ENCODE measurements at places on chromosomes 2 and 18. TPM values are rescaled to one million over a fixed set of nuclear protein-coding genes. Genes with fewer than 3 reads are reported as not detected.

- no peak for DNase-seq
Observed at GRCh38 chr2:37911296-37911873, 13.7 kb upstream of the RMDN2 start.

The ALKAL2 gene
- not detected for total RNA-seq

DNA sequence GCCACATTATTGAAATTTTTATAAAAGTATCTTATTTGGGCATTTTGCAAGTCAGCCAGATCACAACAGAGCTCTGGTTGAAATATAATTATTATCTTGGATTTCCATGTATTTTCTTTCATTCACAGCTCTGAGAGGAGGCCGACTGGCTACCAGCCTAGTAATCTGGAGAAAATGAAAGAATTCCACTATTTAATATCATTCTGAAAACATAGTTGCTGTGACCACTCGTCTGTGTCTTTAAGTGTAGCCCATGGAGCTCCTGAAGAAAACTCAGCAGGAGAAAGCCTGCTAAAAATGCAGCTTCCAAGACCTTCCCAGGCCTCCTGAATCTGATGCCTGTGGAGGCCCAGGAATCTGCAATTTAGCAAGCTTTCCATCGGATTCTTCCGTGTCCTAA lies 114.7 kb downstream of the SH3BP4 start:
- no peak for DNase-seq

DNA sequence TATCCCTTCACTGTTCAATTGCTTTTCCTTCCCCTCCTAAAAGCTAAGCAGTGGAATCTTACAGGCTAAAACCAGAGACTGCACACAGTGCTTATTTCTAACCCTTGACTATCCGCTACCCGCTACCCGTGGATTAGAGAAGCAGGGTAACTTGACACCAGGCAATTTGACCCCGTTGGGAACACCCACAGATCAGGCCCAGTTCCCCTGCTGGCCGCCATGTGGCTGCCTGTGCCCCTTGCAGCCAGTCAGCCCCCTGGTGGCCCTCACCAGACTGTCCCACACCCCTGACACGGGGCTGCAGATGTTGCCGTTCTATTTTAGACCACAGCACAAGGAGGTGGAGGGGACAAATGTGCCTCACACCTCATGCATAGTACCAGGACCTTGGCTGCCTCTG lies 74.8 kb downstream of the TXNL1 start:
- no peak for DNase-seq

The IL36G gene
- total RNA-seq, result not detected

DNA sequence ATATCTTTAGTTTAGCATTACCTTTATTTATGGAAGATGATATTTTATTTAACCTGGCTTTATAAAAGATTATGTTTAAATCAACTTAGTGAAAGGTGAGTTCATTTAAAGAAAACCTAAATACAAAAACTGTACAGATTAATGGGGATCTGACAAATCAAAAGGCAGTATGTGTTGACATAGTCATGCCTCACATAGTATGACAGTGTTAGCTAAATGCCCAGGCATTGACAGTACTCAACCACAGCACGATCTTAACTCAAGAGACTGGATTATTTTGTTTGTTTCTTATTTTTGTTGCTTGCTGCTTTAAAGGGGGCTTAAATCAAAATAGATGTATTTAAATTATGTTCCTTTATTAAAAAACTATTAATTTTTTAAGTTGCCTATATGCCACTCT lies 7.8 kb downstream of the DOK6 start:
- DNase-seq, result no peak

The DYNAP gene
- total RNA-seq, result not detected

The KCNK3 gene
- 2.7 TPM for total RNA-seq

DNA sequence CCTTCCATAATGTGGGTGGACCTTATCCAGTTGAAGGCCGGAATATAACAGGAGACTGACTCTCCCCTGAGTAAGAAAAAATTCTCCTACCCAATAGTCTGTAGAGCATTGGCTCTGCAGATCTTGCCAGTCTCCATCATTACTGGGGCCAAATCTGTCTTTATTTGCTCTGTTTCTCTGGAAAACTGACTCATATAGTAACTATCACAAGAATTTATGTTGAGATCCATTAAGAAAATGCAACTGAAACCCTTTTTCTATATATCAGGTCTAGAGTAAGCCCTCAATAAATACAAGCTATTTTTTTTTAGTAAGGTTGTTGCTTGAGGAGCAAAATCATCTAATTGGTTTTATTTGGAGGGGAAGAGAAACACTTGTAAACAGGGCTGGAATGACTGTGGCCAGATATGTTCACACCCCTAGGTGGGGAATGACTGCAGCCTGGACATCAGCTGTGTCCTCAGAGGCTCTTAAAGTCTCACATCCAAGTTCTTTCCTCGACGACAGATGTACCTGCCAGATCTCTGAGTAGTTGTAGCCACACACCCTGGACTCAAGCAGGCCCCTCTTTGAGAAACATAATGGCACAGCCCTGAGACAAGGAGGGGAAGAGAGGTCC lies 339.7 kb downstream of the TNS1 start:
- DNase-seq, result no peak

DNA sequence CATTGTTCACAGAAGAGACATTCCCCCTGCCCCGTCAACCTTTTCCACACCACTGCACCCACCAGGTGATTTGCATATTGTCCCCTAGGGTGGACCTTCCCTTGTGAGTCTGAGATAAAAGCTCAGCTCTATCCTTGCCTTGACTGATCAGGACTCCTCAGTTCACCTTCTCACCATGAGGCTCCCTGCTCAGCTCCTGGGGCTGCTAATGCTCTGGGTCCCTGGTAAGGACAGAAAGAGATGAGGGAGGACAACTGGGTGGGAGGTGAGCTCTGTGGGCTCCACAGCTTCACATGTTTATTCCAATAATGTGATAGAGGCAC lies 1160.1 kb downstream of the RPIA start:
- no peak for DNase-seq

The CFAP65 gene
- not detected for total RNA-seq

DNA sequence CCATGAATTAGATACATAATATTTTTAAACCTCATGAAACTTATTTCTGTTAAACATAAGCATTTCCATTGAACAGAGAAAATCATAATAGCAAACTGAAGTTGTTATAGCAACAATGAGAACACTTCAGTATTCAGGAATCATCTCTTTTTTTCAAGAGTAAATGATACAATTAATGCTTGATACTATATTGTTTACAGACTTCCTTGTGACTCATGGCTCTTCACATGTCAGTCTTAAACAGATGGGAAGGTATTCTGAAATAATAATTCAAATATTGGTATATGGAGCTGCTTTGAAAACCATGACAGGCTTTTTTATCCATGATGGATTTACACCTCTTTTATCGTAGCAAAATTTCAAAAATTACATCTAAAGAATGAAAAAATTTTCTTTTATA lies 226.5 kb upstream of the RBMS1 start:
- no peak for DNase-seq

DNA sequence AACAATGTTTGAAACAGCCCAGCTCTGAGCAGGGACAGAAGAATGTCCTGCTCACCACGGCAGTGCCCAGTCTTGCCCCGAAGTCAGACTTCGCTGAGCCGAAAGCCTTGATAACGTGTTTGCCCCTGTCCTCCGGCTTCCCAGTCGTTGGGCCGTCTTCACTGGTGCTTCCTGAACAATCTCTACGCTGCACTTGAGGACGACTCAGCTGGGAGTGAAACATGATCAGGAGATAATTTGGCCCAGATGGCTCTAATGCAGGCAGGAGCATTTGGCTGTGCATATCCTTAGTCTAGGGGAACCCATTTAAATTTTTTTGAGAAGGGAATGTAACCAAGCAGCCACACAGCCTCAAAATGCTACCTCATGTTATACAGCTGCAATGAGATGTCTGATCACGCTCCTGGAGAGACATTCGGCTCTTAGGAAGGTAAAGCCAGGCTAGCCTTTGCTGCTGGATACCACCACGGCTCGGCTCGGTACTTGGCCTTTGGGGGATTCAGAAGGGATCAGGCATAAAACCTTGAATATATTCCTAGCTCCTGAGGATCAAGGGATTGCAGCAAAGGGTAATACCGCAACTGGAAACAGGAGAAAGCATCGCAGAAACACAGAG lies 43.6 kb downstream of the FECH start:
- DNase-seq, result no peak

The KCTD1 gene
- 16.1 TPM for total RNA-seq

The CNDP1 gene
- total RNA-seq, result not detected

- peak; percentile 99 for DNase-seq
Observed at GRCh38 chr2:20051532-20052228, at the start of gene LAPTM4A. TSS of gene LAPTM4A (minus strand) at chr2:20051628. CDS start at chr2:20051520, 108 bp downstream.

DNA sequence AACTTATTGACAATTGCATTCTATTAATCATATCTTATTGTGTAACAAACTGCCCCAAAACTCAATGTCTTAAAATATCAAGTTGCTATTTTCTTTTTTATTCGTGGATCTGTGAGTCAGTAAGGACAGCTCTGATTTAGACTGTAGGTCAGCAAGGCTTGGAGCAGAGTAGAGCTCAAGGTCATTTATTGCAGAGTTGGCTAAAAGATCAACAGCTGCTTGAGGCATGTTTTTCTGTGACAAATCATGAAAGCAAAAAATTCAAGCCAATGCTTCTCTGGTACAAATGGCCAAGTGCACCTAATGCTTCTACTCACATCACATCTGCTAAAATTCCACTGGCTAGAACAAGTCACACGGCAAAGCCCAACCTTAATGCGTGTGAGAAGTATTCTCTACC lies 497.7 kb upstream of the LRATD1 start:
- DNase-seq, result no peak

- no peak for DNase-seq
Observed at GRCh38 chr2:37059841-37060240, 24.3 kb downstream of the HEATR5B start.

- DNase-seq, result no peak
Observed at GRCh38 chr2:46305187-46305586, 8.0 kb downstream of the EPAS1 start.

The MEP1B gene
- total RNA-seq, result not detected

The GPBAR1 gene
- total RNA-seq, result 1.8 TPM

- DNase-seq, result no peak
Observed at GRCh38 chr2:226031647-226032501, 632.4 kb downstream of the NYAP2 start.

GRCh38 chr18:62399781-62400308 lies 74.7 kb downstream of the TNFRSF11A start:
- no peak for DNase-seq

GRCh38 chr2:172445851-172446250 lies 18.5 kb downstream of the ITGA6 start:
- DNase-seq, result no peak

- no peak for DNase-seq
Observed at GRCh38 chr2:138831154-138831553, 51.0 kb upstream of the NXPH2 start.

DNA sequence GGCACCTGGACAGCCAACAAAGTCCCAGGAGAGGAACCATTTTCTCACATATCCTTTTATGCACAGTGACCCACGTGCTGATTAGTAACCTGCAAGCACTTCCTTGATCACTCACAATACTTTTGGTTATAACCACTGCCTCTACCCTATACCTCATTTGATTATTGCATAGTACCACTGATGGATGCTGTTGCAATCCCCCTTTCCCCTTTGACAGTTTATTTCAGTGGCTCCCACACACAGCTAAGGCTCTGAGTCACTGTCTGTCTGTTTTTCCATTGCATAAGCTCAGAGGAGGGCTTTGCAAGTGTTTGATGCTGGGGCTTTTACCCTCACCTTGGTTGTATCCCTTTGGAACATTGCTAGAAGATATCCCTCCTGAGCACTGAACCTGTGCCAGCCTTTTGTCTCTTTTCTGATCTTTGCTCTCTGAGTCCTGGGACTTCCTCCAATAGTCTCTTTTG lies 101.7 kb upstream of the RBBP8 start:
- DNase-seq, result no peak

DNA sequence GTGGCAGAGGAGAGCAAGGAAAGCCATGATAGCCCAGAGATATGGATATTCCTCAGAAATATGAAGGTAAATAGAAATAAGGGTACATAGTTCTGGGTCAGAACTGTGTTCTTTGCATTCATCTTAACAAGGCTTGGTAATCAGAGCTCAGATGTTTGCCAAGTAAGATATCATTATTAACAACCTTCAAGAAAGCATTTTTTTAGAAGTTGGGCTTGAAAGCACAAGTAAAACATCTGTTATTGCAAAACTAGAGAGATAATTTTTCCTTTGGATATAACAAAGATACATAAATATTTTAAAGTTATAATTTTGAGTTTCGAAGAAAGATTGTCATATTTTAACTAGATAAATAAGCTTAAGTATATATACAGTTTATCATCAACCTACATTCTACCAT lies 171.4 kb downstream of the ZNF804A start:
- DNase-seq, result no peak

The TUBA3E gene
- 69.5 TPM for total RNA-seq

DNA sequence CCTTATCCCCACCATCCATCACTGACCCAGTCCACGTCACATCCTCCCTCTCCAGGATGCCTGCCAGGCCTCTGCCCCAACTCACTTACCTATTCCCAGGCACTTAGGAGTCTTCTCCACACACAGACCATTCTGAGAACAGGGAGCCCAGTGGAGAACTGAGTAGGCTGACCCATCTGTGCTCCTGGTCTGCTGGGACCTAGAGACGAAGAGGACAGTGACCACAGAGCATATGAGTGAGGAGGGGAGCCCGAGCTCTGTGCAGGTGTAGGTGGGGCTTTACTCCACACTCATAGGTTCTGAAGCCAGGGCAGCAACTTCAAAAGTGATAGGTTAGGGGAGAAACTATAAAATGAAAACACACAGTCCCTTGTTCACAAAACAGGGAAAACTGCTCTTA lies 130.0 kb downstream of the NDUFA10 start:
- peak; percentile 15 for DNase-seq

- no peak for DNase-seq
Observed at GRCh38 chr2:162037028-162037795, 36.8 kb downstream of the DPP4 start.

DNA sequence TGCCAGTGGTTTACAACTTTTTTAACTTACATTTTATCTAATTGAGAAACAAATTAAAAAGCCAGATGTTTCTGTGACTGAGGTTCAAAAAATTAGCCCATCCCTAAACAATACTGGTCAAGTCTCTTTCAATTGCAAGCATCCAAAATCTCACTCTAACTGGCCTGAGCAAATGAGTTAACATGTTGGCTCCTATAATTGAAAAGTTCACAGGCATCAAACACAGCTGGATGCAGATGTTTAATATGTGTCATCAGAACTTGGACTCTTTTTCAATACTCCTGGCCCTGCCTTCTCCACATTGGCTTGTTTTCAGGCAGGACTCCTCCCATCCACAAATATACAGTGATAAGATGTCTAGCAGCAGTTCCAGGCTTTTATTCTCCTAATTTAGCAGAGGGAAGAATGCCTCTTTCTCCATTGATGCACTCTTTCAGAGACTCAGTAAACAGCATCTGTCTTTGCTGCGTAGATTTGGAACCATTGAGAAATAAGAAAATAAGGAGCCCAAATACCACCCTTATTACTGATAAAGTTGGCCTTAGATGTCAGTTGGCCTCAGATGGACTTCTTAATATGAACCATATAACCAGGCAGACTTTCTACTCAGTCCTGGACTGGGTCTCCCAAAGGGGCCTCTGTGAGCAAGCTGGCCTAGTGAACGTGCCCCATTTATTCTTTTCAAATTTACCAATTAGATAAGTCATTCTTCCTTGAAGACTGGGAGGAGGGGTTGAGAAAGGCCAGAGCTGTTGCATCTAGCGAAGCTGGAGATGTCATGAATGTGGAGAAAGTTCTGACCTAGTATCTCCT lies 30.4 kb upstream of the FN1 start:
- DNase-seq, result peak; percentile 45

All from Right ventricle myocardium superior (tissue), 1 donor.